ENCODE measurements at places on chromosomes 1 and 21.

DNA sequence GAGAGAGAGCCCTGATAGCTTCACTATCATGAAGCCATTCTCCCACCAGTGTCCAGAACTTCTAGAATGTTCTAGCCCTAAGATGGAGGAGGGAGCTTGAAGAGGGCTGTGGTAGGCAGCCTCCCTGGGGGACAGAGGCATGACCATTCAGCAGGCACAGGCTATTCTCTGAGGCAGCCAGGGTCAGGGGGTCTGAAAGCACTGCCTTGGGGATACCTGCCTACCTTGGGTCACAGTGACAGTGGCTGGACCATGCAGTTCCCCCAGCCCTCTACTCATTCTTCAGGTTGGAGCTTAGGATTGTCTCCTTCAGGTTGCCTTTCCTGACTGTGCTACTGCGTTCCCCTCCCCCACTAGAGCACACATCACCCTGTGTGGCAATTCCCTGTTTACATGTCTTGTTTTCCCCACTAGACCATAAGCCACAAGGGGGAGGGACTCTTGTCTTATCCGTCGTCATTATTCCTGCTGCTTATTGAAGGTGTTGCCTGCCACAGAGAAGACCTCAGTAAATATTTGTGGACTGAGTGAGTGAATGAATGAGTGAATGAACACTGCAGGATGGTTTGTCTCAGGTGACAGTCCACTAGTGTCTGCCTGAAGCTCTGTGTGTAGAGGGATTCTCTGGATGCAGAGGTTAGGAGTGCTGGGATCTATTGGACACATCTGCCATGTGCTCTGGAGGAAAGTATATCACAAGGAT, 5.2 kb downstream of the ZDHHC18 start:
- DNase-seq: no peak

- DNase-seq: no peak
Observed at GRCh38 chr1:22575532-22576149, 12.4 kb downstream of the EPHA8 start.

DNA sequence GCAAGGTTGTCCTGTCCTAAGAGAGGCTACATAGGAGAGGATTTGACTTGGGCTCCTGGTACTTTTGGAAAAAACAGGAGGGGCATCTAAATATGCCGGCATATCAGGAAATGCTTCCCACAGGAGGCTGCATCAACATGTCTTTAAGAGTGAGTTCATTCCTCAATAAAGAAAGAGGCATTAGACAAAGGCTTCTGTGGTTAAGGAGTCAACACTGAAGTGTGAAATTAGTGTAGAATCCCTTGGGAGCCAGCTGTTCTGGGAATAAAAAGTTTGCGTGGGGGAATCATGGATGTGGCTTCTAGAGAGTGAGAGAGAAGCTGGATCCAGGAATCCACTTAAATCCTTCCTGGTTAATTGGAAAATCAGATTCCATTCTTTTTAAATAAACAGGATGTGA, 69.5 kb downstream of the DNM3 start:
- no peak for DNase-seq

DNA sequence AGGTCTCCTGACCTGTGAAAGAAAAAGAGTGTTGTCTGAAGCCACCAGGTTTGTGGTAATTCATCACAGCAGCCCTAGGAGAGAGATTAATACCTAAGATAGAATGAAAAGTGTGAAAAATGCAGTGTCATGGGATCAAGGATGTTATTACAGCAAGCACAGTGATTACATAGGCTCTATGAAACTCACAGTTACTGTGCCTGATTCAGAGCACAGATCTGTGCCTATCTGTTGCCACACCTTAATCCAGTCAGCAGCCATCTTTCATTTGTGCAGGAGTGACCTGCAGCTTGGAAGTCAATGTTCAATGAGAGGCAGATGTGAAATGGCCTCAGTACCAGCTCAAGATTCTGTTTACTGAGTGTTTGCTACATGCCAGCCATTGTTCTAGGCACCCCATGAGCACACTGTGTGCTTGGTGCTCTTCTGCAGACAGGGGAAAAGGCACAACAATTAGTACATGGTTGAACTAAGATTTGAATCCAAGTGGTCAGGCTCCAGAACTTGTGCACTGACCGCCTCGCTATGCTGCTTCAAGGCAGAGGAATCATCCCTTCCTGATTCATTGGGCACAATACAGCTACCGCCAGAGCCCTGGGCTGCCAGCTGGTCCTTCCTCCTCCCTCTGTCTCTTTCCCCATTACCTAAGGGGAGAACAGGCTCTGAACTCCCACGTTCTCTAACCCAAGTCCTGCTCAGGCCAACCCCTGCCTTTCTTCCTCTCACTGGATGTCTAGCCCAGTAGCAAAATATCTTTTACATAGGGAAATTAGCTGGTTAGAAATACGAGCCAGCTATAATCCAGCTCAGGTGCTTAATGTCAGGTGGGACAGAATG, 56.3 kb upstream of the NEK2 start:
- DNase-seq: no peak

DNA sequence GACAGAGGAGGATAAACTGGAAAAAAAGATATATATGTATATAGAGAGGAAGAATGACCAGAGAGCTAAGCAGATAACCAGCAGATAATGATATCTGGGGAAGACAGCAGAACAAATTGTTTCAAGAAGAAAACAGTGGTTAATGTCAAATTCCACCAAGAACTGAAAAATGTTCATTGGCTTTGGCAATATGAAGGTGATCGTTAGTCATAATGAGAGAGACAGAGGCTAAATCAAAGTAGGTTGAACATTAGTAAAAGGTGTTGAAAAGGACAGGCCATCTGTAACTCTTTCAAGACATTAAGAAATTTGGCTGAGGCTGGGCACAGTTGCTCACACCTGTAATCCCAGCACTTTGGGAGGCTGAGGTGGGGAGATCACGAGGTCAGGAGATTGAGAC, 25.3 kb upstream of the CR2 start:
- no peak for DNase-seq

DNA sequence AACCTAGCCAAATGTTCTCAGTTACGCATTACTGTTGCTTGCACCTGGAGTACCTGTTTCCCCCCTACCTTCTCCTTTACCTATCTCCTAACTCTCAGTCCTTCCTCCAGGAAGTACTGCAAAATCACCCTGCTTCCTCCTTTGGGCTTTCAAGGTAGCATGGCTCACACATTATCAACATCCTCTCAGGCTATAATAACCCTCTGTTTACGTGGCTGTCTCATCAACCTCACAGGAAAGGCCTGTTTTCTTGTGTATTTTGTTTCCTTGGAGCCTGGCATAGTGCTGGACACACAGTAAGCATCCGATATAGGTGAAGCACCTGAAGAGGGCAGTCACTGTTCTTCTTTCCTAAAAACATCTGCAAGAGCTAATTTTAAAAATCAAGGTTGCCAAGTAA, 32.7 kb upstream of the ANGPTL7 start:
- no peak for DNase-seq
